ENCODE measurements at places on chromosomes 5 and 9. TPM values are rescaled to one million over a fixed set of nuclear protein-coding genes. Genes with fewer than 3 reads are reported as not detected.

Gene TAF11L5
- not detected for total RNA-seq

Gene HIGD2A
- total RNA-seq: 32.3 TPM

Gene PCDH1
- total RNA-seq: 0.55 TPM

Gene PITX1
- total RNA-seq: 208 TPM

Gene SGCD
- total RNA-seq: 9.2 TPM

Gene TMEM171
- 1.1 TPM for total RNA-seq

Gene BSPRY
- total RNA-seq: not detected

Gene CEL
- 0.18 TPM for total RNA-seq

Gene LCN2
- total RNA-seq: not detected

Gene LCN9
- not detected for total RNA-seq

Gene RELL2
- 2.1 TPM for total RNA-seq

Gene CBY3
- not detected for total RNA-seq

Gene NRG2
- total RNA-seq: 0.28 TPM

Gene ENTREP1
- not detected for total RNA-seq

Gene NR6A1
- total RNA-seq: 0.14 TPM

Gene PTGDS
- total RNA-seq: 2.3 TPM

Gene SLC2A8
- total RNA-seq: 8.4 TPM

Gene FRRS1L
- 0.09 TPM for total RNA-seq

Gene PLPPR1
- total RNA-seq: not detected

Gene PLAC8L1
- total RNA-seq: not detected

Gene TEK
- 19.2 TPM for total RNA-seq

Gene PCDHA4
- total RNA-seq: 0.14 TPM

Gene TXNDC8
- not detected for total RNA-seq

Gene PAPPA
- 209 TPM for total RNA-seq

Gene ANKHD1
- 42.4 TPM for total RNA-seq

Gene OR1B1
- not detected for total RNA-seq

Gene PCDHGA2
- 2.7 TPM for total RNA-seq

Gene ARRDC3
- 90.1 TPM for total RNA-seq

Gene LCN10
- not detected for total RNA-seq

Gene GPX8
- total RNA-seq: 105 TPM

Gene SLC46A2
- total RNA-seq: not detected

Gene MARCOL
- total RNA-seq: 8.3 TPM

Gene WNK2
- total RNA-seq: not detected

Gene ZBTB43
- 31.9 TPM for total RNA-seq

Gene TMEM252
- total RNA-seq: not detected

Gene PCDHB16
- total RNA-seq: 0.18 TPM

Gene CD180
- 0.14 TPM for total RNA-seq

Gene TMC1
- total RNA-seq: 0.43 TPM

Gene SLC22A4
- total RNA-seq: 0.83 TPM

Gene LRRC19
- total RNA-seq: not detected

Gene BARHL1
- total RNA-seq: not detected

Gene LECT2
- total RNA-seq: not detected

Gene PRRX2
- total RNA-seq: 23.2 TPM

Measured in smooth muscle cell of bladder (primary cell).